GM04504 (cell line): ENCODE measurements at places on chromosomes 2 and 18.

DNA sequence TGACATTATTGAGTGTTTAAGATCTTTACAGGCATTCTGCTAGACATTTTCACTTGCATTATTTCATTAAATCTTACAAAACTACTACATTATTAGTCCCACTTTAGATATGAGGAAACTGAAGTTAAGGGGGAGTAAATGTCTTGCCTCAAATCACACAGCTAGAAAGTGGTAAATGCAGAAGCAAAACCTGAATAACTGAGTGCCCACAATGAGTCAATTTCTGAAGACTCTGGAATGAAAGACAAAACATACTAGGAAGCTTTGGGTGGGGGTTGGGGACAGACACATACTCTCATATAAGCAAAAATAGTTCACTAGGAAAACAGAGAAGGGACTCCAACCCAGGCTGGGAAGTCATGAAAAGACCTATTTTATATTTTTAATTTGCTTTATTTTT lies 214.4 kb upstream of the LRATD1 start:
- no peak for DNase-seq

DNA sequence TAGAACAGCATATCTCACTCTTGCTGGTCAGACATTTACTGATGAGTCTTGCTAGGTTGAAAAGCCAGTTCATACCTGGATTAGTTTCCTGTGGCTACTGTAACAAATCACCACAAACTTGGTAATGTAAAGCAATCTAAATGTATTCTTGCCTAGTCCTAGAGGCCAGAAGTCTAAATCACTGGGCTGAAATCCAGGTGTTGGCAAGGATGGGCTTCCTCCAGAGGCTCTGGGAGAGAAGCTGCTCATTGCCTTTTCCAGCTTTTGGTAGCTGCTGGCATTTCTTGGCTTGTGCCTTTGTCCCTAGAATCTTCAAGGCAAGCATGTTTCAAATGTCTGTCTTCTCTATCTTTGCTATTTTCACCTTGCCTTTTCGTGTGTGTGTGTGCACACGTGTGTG lies 62.3 kb upstream of the MAP4K3 start:
- no peak for DNase-seq

DNA sequence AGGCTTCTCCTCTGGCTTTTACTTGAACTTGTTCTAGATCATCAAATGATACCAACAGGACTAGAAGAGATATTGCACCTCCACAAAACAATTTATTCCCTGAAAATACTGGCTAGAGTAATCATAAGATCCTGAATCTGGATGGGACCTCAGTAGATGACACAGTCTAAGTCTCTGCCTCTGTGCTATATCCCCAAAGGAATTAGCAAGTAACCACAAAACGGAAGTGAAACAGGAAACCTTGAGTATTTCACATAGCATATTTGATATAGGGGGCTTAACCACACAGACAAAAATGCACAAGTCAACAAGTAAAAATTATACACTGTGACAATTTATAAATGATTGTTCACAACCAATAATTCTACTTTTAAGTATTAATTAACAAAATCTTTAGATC lies 456.9 kb upstream of the TNP1 start:
- no peak for DNase-seq

DNA sequence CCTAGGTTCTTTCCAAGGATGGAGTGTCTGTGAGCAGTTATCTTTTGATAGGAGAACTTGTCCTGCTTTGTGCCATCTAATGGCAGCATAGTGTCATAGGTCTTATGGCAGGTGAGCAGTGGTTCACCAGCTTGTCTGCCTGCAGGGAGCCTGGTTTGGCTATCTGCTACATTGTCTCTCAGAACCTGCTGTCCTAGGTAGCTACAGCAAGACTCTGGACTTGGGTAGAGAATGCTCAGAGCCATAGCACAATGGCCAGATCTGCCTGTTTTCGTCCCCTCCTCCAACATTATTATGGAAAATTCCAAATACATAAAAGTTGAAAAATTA lies 28.3 kb downstream of the AGFG1 start:
- no peak for DNase-seq

- DNase-seq = no peak
Measured at GRCh38 chr2:24122366-24123194, 554 bp downstream of the PFN4 start.

- no peak for DNase-seq
Measured at GRCh38 chr18:66571845-66572244, 32.0 kb downstream of the CDH19 start.

- no peak for DNase-seq
Measured at GRCh38 chr18:32037616-32038015, 19.0 kb downstream of the RNF125 start.

- DNase-seq = no peak
Measured at GRCh38 chr18:9758624-9759075, 50.5 kb downstream of the RAB31 start.

- peak; percentile 42 for DNase-seq
Measured at GRCh38 chr2:189096769-189097447, 82.7 kb downstream of the COL5A2 start.

DNA sequence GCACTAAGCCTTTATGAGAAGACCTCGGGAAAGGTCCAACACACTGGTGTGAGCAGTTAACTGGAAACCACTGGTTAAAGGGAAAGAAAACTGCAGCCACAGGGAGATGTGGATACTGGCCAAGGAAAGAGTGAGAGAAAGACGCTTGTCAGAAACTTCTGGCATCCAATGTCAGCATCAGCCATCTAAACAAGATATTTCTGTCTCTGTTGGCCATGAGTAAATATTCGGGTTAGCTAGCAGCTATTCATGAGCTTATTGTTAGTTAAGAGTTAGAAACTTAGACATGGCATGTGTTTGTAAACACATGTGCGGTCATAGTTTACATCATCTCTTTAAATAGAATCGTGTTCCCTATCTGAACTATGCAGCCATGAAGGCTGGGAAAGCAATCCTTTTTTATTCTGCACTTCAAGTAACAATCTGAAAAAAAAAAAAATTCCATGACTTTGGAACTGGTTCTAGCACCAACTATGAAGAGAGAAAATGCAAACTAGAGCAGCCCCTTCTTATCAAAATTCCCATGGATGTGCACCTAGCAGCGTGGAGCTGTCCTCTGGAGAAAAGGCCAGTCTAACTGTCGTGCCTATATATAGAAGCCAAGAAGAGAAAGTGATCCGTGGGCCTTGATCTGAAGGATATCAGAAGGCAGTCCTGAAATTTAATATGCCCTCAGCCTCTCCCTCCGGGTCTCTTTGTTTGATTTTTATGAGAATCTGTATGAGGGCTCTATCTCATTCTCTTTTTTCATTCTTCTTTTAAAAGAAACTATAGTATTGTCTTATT lies 84.0 kb upstream of the RFX8 start:
- no peak for DNase-seq

DNA sequence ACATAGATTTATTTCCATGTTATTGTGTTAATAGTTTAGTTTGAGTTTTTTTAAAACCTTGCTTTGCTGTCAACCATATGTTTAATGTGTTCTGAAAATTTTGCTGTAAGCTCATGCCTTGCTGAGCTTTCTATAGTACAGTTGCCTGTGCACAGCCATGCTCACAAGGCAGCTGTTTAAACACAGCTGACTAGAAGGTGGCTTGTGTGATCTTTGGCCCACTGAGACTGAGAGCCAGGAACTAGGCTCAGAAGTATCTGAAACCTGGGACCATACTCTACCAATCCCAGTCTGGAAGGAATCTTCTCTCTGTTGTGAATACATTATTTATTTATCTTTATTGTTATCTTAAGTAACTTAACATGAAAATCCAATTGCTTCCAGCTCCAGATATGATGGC lies 350.5 kb downstream of the KIAA1328 start:
- no peak for DNase-seq

- DNase-seq = no peak
Measured at GRCh38 chr2:181787310-181788048, 104.1 kb upstream of the ITPRID2 start.
